Osteocyte (in vitro differentiated cells): ENCODE measurements at places on chromosomes 3 and 15. TPM values are rescaled to one million over a fixed set of nuclear protein-coding genes. Genes with fewer than 3 reads are reported as not detected.
A peak's percentile ranks its signal among the peaks of the same experiment; 100 is the strongest.

DNA sequence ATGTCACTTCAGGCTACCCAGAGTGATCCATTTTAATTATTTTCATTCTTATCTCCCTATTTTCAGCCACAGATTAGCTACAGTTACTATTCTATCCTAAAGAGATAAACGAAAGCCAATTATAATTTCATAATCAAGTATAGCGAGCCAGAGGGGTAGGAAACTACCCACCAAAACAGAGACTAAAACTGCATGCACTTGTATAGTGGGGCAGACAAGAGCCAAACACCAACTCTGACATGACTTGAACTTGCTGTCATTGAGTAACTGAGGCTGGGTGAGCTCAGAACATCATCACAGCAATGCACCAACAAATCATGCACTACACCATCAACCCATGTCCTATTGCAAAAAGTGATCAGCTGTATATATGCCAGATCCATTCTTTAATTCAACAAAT is 64.8 kb downstream of the FBN1 start:
- peaks cover 29% of the 10 kb centered on the region for H3K36me3 ChIP-seq
- H3K27ac ChIP-seq, result peak overlapping the region; percentile 92
- peaks cover 88% of the 10 kb centered on the region for H3K4me1 ChIP-seq
- H3K27me3 ChIP-seq, result no peaks in the 10 kb centered on the region
- H3K4me3 ChIP-seq, result no peak overlapping the region

DNA sequence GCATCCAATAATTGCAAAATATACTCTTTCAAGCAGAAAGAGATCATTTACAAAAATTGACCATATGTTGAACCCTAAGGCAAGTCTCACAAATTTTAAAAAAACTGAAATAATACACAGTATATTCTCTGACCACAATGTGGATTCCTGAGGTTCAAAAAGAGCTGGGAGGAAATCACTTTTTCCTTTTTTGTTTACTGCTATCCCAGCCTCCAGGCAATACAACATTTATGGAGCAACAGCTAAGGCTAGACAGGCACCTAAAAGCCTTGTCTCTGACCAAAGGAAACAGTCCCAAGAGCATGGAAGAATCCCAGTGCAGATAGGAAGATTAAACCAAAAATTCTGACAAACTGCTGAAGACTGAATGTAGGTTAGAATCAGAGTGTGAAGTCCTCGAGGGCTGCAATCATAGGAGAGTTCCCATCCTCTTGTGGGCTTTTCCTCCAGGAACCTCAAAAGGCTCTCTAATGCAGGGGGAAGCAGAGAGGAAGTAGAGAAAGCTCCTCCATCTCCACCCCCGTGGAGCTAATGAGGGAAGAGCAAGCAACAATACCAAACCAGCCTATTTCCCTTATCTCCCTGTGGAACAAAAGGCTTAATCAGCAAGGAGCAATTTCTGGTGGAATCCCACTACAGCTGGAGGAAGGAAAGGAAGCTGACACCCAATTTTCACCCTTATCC is 57.0 kb downstream of the TMCC1 start:
- H3K27ac ChIP-seq, result peak overlapping the region; percentile 64
- no peaks in the 10 kb centered on the region for H3K27me3 ChIP-seq
- H3K4me3 ChIP-seq, result no peak overlapping the region
- no peak for DNase-seq
- H3K36me3 ChIP-seq, result peaks cover 6% of the 10 kb centered on the region
- H3K4me1 ChIP-seq, result peaks cover 28% of the 10 kb centered on the region

DNA sequence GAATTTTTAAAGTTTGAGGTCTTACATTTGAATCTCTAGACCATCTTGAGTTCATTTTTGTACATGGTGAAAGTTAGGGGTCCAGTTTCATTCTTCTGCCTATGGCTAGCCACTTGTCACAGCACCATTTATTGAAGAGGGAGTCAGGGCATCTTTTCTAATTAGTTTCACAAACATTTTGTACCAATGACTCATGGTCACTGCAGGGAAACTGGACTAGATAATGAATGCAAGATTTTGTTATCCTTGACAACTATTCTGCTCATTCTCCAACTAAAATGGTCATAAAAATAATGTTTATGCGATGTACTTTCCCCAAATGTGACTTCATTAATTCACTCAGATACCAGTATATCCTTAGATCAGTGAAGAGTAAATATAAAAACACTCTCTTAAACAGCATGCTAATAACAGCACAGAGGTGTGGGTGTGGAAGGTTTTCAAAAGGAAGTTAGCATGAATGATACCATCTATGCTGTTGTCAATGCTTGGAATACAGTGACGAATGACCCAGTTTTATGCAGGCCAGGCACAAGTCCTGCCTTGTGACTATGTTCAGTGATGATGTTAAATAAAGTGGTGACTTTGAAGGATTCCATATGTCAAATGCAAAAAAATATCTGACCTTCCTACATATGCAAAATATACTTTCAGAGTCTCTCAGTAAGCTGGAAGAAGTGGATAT is 314.9 kb upstream of the TMCO5A start:
- no peaks in the 10 kb centered on the region for H3K4me1 ChIP-seq
- H3K27me3 ChIP-seq, result peaks cover 7% of the 10 kb centered on the region
- H3K27ac ChIP-seq, result no peak overlapping the region
- H3K4me3 ChIP-seq, result no peak overlapping the region
- no peaks in the 10 kb centered on the region for H3K36me3 ChIP-seq

DNA sequence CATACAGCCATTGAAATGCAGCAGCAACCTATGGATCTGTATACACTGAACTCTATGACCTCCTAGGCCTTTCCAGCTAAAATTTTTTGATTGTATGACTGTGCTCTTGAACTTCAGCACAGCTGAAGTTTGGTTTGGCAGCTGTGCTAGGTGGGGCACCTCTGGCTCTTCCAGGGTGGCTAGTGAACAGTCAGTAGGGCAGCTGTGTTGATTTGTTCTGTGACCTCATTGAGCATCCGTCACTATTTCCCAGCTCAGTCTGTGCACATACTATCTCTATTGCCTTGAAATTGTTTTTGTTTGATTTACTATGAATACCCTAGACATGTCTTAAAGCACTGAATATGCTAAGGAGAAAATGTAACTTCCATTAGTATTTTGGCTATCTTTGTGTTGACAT is 363.2 kb upstream of the NAALADL2 start:
- H3K36me3 ChIP-seq, result no peaks in the 10 kb centered on the region
- no peaks in the 10 kb centered on the region for H3K27me3 ChIP-seq
- DNase-seq, result no peak

GRCh38 chr3:189488241-189488767 is 142.9 kb upstream of the TP63 start:
- no peak overlapping the region for H3K27ac ChIP-seq
- H3K4me3 ChIP-seq, result no peak overlapping the region
- no peaks in the 10 kb centered on the region for H3K36me3 ChIP-seq
- no peaks in the 10 kb centered on the region for H3K27me3 ChIP-seq
- peaks cover 8% of the 10 kb centered on the region for H3K4me1 ChIP-seq
- DNase-seq, result no peak

- H3K4me3 ChIP-seq, result no peak overlapping the region
- H3K27me3 ChIP-seq, result no peaks in the 10 kb centered on the region
- no peaks in the 10 kb centered on the region for H3K36me3 ChIP-seq
- DNase-seq, result no peak
Measured at GRCh38 chr3:156483002-156483401, 71.9 kb downstream of the SSR3 start.

DNA sequence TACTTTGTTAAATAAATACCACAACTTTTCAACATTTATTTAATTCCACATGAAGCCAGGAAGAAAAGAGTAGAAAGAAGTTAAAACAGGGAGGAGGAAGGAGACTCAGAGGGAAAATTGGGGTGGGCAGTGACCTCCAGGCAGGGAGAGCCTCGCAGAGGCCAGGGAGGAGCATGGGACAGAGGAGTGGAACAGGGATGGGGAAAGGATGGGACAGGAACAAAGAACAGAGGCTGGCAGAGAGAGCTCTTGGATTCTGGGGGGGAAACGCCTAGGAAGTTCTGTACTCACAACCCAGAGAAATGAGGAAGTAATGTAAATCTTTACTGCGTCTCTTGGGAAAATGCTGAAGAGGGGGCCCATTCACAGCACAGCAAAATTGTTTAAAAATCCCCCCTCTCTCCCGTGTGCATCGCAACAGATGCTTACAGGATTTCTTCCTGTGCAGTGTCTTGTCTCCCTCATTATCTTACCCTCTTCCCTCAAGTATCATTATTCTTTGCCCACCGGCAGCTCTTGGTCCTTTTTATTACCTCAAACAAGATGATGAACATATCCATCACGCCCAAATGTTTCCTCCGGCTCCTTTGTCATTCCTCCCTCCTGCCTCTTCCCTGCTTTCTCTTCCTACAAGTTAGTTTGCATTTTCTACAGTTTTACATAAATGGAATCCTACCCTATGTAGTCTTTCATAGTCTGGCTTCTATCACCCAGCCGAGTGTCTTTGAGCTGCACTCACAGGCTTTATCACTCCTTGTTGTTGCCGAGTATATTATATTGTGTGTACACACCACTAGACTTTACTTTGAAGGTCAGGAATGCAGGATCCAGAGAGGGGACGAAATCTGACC is 65.5 kb downstream of the ARHGAP31 start:
- peak overlapping the region; percentile 54 for H3K27ac ChIP-seq
- DNase-seq, result no peak
- H3K4me1 ChIP-seq, result peaks cover 35% of the 10 kb centered on the region
- no peak overlapping the region for H3K4me3 ChIP-seq
- no peaks in the 10 kb centered on the region for H3K27me3 ChIP-seq

- H3K4me3 ChIP-seq, result no peak overlapping the region
- DNase-seq, result no peak
- H3K4me1 ChIP-seq, result no peaks in the 10 kb centered on the region
- H3K36me3 ChIP-seq, result no peaks in the 10 kb centered on the region
- no peak overlapping the region for H3K27ac ChIP-seq
Measured at GRCh38 chr3:180316321-180316720, 279.6 kb upstream of the PEX5L start.

DNA sequence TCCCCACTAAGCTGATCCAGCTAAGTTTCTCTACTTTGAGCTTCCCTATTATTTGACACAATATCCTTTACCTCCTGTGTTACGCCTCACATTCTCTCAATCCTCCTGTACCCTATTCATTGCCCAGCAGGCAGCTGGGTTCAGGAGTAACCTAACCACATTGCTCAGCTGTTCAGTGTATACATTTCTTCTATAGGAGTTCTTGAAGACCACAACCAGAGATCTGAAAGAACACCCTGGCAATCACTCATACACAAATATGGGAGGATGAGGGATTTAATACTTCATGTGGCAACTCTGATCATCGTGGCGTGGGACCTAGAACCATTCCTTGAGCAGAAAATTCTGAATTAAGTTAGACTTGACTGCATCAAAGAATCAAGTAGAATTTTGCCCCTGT is 346.8 kb upstream of the ARPP21 start:
- H3K4me1 ChIP-seq, result no peaks in the 10 kb centered on the region
- no peak overlapping the region for H3K27ac ChIP-seq
- no peak for DNase-seq
- no peak overlapping the region for H3K4me3 ChIP-seq
- H3K36me3 ChIP-seq, result no peaks in the 10 kb centered on the region
- H3K27me3 ChIP-seq, result no peaks in the 10 kb centered on the region

- H3K36me3 ChIP-seq, result no peaks in the 10 kb centered on the region
- H3K4me1 ChIP-seq, result peaks cover 37% of the 10 kb centered on the region
Measured at GRCh38 chr3:149393345-149394160, 16.1 kb upstream of the TM4SF1 start.

- no peak overlapping the region for H3K27ac ChIP-seq
- no peak overlapping the region for H3K4me3 ChIP-seq
- H3K36me3 ChIP-seq, result peaks cover 71% of the 10 kb centered on the region
- no peaks in the 10 kb centered on the region for H3K27me3 ChIP-seq
Measured at GRCh38 chr3:172290457-172290856, 157.8 kb downstream of the GHSR start.

DNA sequence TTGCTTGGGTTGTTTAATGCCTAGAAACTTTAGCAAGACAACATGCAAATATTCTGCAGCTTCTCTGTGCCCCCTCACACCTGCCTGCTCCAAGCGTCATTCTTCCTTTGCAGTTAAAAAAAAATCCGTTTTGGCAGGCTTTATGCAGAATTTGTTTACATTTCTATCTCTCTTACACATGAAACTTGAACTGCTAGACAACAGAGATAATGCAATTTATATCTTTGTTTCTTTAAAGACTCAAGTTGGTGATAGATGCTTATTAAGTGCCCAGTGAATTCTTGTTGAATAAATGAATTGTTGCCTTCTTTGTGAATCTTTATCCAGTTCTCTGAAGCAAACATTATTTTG is 53.2 kb downstream of the CHST2 start:
- no peak for DNase-seq
- H3K27me3 ChIP-seq, result no peaks in the 10 kb centered on the region
- H3K4me3 ChIP-seq, result no peak overlapping the region
- peak overlapping the region; percentile 86 for H3K27ac ChIP-seq

DNA sequence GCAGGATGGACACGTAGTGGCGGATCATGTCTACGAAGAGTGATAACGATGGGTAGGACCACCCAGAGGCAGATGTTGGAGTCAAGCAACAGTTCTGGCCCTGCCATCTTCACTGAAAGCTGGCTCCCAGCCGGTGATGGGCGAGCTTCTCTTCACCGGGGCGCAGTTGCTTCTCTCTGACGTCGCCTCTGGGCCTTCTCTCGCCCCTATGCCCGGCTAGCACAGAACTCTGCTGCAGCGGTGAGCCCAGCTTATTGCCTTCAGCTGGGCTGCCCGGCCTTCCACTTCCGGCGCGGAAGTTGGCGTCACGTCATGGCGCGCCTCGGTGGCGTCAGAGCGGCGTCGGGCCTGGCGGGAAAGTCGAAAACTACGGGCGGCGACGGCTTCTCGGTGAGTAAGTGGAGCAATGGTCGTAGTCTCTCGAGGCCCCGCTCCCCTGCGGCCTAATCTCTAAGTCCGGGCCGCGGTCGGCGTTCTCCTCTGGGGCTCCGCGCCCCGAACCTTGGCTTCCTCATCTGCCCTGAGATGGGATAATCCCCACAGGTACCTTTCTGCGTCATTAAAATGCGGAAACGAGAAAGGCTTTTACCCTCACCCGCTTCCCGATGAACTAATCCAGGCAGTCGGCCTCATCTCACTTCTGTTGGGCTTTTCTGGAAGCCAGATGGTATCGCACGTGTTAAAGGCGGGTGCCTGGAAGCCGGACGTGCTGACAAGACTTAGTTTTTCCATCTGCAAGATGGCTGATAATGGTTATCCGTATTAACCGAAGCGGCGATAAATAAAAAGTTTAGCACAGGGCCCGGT is at the start of gene FANCD2:
Gene FANCD2 (plus strand): TSS at position 354 of the 807 bp plus-strand sequence. CDS start 2,221 bp downstream, outside the sequence.
- H3K4me3 ChIP-seq, result peak within 1 kb of the TSS; percentile 92
- no peaks in the 10 kb centered on the region for H3K27me3 ChIP-seq
- peak within 1 kb of the TSS; percentile 86 for H3K27ac ChIP-seq
- peaks cover 21% of the 10 kb centered on the region for H3K4me1 ChIP-seq
- peak; percentile 95 for DNase-seq
- H3K36me3 ChIP-seq, result peaks cover 8% of the 10 kb centered on the region

- H3K27ac ChIP-seq, result no peak overlapping the region
- H3K36me3 ChIP-seq, result peaks cover 10% of the 10 kb centered on the region
- H3K4me3 ChIP-seq, result no peak overlapping the region
- no peaks in the 10 kb centered on the region for H3K27me3 ChIP-seq
Measured at GRCh38 chr3:195241592-195242355, 29.2 kb downstream of the XXYLT1 start.

Gene CFAP92
- total RNA-seq, result 0.18 TPM in 1 of 2 replicates, not detected in the other

Gene ANKRD63
- total RNA-seq, result 0.30 and 0.42 TPM in 2 replicates

Gene PRR23E
- total RNA-seq, result not detected in 2 replicates

Gene RYK
- 68.1 and 70.7 TPM in 2 replicates for total RNA-seq

Gene SPATA12
- not detected in 2 replicates for total RNA-seq

Gene CERS3
- not detected in 2 replicates for total RNA-seq

Gene FAM227B
- total RNA-seq, result 3.0 and 4.0 TPM in 2 replicates
